ENCODE measurements at places on chromosomes 3 and 15.

- no peak for DNase-seq
These were observed 31.6 kb downstream of the MESD start for GRCh38 chr15:80957976-80958375.

DNA sequence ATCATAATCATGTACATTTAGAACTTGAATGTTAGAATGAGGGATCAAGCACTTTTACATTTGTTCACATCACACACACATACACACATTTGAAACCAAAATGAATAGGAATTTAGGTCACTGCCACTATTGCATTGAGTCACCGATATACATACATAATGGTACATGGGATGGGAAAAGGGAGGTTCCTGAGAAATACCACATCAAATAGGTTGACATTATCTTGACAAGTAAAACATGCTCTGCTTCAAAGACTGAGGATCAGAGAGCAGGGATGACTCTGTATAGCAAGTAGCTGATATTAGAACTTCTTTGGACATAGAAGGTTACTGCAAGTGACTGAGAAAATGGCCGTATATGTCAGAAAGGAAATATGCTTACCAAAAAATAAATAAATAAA is 847.2 kb downstream of the PLOD2 start:
- DNase-seq = no peak

GRCh38 chr15:69092159-69092558 is 68.3 kb upstream of the GLCE start:
- DNase-seq = no peak

GRCh38 chr15:70026991-70027390 is 70.7 kb downstream of the TLE3 start:
- no peak for DNase-seq

DNA sequence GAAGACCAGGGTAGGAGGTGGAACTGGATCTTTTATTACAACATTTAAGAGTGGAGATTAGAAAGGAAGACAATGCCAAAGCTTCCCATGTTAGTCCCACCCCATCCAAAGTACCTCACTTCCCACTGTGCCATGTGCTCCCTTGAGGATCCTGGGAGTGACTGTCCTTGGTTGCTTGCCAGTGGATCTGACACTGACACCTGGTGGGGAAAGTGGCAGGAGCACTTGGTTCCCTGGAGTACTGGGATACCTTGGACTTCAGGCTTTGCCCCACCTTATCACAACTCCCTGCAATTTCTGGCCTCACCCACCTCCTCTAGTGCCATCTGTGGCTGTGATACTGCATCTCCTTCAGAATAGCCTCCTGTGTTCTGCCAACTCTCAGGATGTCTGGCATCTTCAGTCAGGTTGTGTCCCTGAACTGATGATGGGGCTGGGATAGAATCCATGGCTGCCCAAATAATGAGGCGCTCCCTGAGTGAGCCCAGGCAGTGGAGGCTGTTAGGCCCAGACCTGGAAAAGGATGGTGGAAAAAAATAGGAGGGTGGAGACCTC is 1.3 kb downstream of the ELL3 start:
- no peak for DNase-seq

DNA sequence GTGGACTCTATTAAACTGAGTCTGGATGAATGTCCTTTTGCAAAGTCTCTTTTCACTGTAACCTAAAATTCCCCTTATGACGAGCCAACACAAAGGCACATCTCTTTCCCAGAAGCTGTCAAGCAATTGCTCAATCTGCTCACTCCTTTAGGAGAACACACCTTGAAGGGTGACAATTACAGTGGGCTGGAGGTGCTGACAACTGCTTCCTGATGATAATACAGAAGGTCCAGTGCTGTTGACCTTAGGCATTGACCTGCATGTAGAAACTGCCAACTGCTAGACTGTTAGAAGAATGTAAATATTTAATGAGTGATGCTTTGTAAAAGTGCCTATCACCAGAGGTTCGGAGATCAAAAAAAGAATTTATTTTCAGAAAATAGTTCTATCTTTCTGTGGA is 757.7 kb downstream of the GRM7 start:
- DNase-seq = no peak

Measured in fibroblast of skin of left biceps (primary cell).